ENCODE measurements at places on chromosomes 7 and 10.
A peak's percentile ranks its signal among the peaks of the same experiment; 100 is the strongest.

GRCh38 chr10:30842894-30843293 is 188.8 kb downstream of the ZNF438 start:
- no peak for DNase-seq

DNA sequence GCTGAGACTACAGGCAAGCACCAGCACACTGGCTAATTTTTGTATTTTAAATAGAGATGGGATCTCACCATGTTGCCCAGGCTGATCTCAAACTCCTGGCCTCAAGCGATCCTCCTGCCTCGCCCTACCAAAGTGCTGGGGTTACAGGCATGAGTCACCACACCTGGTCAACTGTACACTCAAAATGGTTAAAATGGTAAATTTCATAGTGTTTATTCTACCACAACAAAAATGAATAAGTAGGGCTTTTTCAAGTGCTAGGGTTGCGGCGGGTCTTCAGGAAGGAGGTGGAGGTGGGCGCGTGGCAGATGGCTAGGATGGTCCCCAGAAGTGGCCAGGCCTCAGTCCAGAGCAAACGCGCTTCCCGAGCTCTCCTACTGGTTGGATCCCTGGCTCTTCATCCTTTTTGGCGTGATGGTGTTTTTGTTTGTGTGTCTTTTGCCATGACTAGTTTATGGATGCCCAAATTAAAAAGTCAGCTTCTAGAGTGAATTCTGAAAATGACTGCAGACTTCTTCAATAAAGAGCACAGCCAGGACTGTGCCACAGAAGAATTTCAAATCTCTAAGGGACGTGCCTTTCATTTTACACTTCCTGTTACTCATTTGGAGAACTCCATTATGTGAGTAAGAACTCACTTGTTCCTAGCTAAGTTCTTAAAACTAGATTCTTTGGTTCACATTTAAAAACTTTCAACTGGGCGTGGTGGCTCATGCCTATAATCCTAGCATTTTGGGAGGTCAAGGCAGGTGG is 73.9 kb downstream of the TMEM130 start:
- DNase-seq, result peak; percentile 67

DNA sequence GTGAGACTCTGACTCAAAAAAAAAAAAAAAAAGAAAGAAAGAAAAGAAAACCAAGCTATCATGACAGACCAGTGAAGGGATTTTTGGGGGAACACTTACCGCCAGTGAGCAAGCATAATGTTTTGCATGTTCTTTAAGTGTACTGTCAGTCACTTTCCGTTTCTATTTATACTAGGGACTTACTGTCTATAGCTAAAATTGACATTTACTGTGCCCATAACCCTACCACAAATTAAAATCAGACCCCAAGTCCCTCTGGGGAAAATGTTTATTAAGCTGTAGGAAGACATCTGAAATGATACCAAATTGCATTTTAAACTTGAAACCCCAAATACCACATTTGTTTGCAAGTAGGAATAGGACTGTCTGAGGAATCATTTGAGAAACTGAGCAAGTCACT is 252.8 kb downstream of the TRIL start:
- no peak for DNase-seq

DNA sequence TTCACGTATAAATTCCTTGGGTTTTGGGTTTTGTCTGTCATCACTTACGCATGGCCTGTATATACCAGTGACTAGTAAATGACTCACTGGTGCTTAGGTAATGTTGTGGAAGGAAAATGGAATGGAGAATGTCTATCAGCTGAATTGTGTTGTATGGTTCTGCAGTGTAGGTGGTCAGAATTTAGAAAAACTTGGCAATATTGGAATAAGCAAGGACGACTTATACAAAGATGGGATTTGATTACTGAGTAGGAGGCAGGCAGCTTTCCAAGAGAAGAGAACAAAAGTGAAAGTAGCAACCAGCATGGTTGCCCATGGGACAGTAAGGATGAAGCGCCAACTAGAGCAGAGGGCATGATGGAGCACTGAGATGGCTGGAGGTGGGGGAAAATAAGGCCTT is 168.6 kb upstream of the CSTF2T start:
- peak; percentile 87 for DNase-seq

- DNase-seq, result no peak
These were observed 166.0 kb downstream of the PIP4K2A start for GRCh38 chr10:22548344-22548743.

DNA sequence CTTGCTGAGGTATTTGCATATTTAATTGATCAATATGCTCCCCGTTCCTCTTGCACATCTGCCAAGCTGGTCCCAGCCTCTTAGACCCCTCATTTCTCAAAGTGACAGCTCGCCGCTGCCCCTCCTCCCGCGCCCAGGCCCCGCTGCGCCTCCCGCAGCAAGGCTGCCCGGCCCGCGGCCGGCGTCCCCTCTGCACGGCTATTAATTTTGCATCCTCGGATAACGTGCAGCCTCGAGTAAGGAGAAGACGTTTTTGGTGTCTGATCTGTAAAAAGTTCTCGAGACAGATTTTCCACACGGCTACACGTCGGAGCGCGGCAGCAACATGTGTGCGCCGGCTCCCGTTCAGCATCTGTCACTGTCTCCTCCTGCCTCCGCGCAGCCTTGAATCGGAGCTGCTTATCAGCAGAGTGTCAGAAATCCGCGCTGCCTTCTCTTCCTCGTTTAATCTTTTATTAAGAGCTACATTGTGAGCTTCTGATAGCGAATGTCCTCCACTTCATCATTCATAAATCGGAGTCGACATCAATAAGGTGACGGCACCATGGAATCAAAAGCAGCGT is 65.3 kb downstream of the EBF3 start:
- no peak for DNase-seq

GRCh38 chr7:38607466-38607865 is 23.7 kb downstream of the AMPH start:
- no peak for DNase-seq

DNA sequence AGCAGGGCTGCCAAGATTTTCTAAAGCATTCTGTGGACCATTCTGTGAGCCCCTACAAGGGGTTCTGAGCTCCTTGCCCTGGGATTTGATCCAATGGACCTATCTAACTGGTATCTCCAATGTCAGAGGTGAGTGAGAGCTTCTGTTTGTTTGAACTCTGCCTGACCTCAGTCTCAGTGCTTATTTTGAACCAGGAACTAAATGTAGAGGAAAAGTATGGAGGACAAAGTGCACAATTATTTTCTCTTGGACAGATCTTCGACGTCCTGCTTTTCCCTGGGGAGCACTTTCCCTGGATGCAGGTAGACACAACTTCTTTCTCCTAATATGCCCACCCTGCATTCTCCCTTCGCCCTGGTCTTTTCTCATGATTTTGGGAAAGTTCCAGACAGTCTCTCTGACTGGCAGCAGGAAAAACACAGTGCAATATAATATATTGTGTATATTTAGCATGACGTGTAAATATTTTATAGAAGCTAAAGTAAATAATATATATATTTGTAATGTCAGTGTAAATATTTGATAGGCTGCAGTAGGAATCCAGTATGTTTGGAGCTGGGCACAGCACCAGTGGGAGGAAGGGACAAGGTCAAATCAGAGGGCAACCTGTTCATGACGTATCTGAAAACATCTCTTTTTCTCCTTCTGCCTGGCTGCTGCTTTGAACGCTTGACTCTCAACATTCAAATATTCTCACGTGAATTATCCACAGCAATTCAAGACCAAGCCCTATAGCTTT is 184.0 kb upstream of the LYZL1 start:
- DNase-seq, result no peak

DNA sequence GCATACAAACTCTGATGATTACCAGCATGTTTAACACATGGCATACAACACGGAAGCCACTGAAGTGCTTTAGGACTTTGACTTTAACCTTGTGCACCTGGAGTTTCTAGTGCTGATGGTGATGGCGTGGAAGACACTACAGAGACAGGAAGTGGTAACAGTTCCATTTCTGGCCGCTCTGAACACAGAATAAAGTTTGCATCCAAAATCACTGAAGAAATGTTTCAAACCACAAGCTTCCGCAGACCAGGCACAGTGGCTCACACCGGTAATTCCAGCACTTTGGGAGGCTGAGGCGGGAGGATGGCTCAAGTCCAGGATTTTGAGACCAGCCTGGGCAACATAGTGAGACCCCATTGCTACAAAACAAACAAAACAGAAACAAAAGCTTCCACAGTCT is 40.3 kb upstream of the TNPO3 start:
- no peak for DNase-seq

- no peak for DNase-seq
These were observed 200.5 kb downstream of the MDFIC start for GRCh38 chr7:115122388-115122787.

DNA sequence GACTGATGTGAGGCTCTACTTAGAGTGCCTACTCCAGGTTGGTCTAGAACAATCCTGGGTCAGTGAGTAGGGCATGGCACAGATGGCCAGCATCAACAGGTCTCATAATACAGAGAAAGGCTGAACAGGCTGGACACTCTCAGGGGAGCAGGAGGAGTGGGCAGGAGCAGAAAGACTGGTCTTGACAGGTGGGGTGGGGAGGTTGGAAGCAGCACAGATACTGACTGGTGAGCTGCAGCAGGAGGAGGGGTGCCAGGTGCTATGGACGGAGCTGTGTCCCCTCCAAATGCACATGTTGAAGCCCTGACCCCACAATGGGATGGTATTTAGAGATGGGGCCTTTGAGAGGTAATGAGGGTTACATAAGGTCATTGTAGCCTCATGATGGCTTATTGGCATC is 190.4 kb upstream of the PLXNA4 start:
- no peak for DNase-seq

DNA sequence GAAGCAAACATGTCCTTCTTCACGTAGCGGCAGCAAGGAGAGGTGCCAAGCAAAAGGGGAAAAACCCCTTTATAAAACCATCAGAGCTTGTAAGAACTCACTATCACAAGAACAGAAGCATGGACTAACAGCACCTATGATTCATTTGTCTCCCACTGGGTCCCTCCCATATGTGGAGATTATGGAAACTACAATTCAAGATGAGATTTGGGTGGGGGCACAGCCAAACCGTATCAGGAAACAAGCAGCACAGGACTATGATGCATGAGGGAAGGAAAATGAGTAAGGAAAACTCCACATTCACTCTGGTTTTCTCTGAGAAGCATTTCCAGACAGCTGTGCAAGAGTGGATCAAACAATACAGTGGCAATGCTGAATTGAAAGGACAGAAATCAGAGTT is 81.6 kb downstream of the RSU1 start:
- no peak for DNase-seq

- DNase-seq, result no peak
These were observed 309.2 kb downstream of the CAMK1D start for GRCh38 chr10:12658526-12658925.

GRCh38 chr10:55305285-55305684 is 504.3 kb upstream of the PCDH15 start:
- DNase-seq, result no peak

DNA sequence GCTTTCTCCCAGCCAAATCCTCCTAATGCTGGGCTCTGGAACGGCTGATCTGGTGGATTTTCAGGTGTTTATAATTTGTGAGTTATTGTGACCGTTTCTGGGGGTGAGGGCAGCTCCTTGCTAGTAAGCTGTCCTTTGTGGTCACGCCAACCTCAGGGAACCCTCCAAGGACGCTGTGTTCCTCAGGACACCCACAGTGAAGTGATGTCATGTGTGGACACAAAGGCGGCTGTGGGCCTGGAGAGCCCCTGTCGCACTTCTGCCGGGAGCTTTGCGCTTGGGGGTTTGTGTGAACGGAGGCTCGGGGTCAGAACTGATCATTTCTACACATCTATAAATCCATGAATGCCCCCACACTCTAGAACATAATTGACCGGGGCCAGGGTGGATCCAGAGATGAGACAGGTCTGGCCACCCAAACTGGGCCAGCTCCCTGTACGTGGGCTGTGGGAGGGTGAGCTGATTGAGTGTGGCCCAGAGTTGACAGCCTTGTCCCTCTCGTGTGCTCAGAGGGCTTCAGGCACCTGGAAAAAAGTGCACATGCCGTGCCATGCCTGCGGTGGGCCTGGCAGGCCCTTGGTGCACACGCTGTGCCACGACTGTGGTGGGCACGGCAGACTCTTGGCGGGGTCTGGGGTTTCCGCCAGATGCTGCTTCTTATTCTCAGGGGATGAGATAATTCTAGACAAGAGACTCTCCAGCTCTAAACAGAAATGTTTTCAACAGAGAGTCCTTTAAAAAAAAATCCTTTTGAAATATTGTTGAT is 130.2 kb downstream of the VIPR2 start:
- DNase-seq, result no peak

DNA sequence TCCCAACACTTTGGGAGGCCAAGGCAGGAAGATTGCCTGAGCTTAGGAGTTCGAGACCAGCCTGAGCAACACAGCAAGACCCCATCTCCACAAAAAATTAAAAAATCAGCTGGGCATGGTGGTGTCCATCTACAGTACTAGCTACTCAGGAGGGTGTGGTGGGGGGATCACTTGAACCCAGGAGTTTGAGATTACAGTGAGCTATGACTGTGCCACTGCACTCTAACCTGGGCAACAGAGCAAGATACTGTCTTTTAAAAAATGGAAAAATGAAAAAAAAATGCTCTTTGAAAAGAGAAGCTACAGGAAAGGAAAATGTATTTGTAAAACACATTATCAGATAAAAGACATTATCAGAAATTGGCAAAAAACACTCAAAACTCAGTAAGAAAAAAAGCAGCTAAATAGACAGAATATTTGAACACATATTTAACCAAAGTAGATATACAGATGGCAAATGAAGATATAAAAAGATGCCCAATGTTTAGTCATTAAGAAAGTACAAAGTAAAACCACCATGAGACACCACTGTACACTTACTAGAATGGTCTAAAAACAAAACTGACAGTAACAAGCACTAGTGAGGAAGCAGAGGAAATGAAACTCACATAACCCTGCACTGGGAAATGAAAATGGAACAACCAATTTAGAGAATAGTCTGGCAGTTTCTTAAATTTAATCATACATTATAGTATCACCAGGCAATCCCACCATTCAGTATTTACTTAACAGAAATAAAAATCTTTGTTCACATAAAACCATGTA is 40.5 kb downstream of the NRBF2 start:
- DNase-seq, result no peak

DNA sequence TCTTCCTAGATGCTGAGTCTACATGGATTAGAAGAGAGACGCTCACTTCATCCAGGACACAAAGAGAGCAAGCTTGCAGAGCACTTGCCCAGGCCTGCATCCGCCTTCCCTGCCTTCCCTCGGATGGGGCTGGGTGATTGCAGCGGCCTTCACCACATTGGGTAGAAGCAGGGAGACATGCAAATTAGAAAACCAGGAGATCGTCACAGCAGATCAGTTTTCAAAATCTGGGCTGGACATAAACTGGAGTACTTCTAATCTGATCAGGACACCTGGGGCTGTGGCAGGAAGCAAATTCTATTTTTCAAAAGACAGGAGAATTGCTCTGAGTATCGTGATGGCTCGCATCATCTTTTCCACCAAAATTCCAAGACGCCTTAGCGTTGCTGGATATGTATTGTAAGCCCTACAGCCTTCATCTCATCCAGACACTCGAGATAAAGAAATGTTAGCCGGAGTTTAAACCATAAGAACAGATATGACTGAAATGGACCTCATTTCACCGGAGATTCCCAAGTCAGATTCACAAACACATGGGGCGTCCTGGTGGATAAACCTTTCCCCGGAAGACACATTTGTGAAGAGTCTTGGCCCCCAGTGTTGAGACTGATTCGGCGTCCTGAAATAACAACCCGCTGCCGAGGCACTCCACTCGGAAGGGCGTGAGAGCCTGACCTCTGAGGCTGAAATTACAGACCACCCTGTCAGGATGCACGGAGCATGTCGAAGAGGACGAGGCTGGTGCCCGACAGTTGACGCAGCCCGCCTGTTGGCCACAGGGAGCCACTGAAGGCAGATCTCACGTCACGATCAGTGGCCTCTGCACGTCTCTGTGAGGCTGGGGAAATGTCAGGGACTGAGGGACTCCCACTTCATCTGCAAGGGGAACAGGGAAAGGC is 91.2 kb upstream of the PARD3 start:
- DNase-seq, result no peak

Measured in fibroblast of skin of back (primary cell).